ENCODE measurements at places on chromosomes 6 and 20. TPM values are rescaled to one million over a fixed set of nuclear protein-coding genes. Genes with fewer than 3 reads are reported as not detected.

LAMA5 gene
- total RNA-seq: 63.8 TPM

GPX5 gene
- total RNA-seq: not detected

MMS22L gene
- 58.8 TPM for total RNA-seq

RNF39 gene
- not detected for total RNA-seq

RPS6KA2 gene
- 29.0 TPM for total RNA-seq
